ENCODE measurements at places on chromosomes 5 and 9.

GRCh38 chr9:88514247-88514646 lies 20.7 kb upstream of the NXNL2 start:
- no peak for DNase-seq

GRCh38 chr5:40066616-40067015 lies 613.1 kb upstream of the PTGER4 start:
- DNase-seq, result no peak

DNA sequence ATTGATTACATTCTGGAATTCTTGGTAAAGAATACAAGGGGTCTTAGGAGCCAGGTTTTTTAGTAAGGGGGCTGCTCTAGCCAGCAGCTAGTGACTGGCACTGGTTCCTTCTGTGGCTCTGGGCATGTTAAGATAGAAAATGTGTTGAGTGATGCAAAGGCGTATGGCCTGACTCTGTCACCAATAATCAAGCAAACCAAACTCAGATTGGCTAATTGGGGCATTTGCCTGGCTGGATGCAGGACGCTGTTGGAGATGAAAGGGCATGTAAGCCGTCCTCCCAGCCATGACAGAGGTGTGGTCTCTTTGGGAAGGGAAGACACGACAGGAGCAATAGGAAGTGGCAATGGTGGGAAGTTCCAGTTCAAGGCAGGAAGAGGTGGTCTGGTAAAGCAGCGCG lies 87.6 kb upstream of the CTSL start:
- no peak for DNase-seq

DNA sequence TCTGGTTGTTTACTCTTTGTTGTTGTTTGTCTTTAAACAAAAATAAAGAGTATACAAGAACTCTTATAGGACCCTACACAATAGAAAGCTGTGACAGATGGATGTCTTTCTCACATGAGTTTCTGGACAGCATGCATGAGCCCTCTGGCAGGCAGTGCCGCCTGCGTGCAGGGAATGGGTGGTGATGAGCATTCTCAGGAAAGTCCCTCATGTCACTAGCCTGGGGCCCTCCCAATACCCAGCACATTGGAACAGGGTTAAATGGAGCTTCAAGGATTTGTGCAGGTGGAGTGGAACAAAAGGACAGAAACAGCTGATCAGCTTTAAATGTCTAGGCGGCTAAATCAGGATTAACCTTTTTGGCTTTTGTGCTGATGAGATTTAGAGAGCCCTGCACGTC lies 181.0 kb upstream of the CD180 start:
- no peak for DNase-seq

GRCh38 chr9:86324308-86324707 lies 29.9 kb downstream of the TUT7 start:
- DNase-seq, result peak; percentile 57

Data from MV-4-11 (cell line).